ENCODE measurements at places on chromosomes 5 and 9. TPM values are rescaled to one million over a fixed set of nuclear protein-coding genes. Genes with fewer than 3 reads are reported as not detected.

The HK3 gene
- 1.1 TPM for total RNA-seq

The POLE3 gene
- total RNA-seq = 32.5 TPM

The ECSCR gene
- total RNA-seq = 10.7 TPM

The C9 gene
- total RNA-seq = not detected

The FOXD1 gene
- total RNA-seq = 2.2 TPM

The FST gene
- total RNA-seq = 6.1 TPM

The SHISAL2B gene
- total RNA-seq = not detected

The RRAGA gene
- 54.7 TPM for total RNA-seq

The PFN3 gene
- total RNA-seq = not detected

- DNase-seq = no peak
These were observed 193.3 kb upstream of the SNX2 start for GRCh38 chr5:122581629-122582028.

DNA sequence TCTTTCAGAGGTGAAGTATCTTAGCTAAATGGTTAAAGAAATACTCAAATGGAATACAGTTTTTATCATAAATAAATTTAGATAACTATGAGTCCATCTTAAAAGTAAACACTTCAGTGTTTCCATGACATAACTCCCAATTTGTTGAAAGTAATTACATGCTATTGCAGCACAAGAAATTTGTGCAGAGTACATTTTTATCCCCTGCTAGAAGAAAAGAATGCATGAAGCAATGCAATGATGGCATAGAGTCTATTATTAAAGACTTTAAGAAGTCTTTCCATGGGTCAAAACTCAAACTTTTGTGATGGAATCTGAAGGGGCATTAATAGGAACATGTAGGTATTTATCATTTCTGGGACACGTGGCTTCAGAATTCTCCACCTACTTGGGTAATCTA, 106.6 kb upstream of the DPYSL3 start:
- no peak for DNase-seq

DNA sequence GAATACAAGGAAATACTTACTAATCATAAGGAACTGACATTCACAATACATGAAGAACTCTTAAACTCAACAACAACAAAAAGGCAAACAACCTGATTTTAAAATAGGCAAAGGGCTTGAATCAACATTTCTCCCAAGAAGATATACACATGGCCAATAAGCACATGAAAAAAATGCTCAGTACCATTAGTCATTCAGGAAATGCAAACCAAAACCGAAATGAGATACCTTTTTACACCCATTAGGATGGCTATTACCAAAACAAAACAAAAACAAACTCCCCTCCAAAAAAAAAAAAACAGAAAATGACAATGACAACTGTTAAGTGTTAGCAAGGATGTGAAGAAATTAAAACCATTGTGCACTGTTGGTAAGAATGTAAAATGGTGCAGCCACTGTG, 104.1 kb upstream of the ZNF462 start:
- no peak for DNase-seq

- DNase-seq = no peak
These were observed 76.8 kb downstream of the TRIO start for GRCh38 chr5:14219800-14220512.

GRCh38 chr5:77427998-77428397, 64.1 kb downstream of the WDR41 start:
- DNase-seq = no peak

- no peak for DNase-seq
These were observed 411.8 kb downstream of the CDH10 start for GRCh38 chr5:24232929-24233498.

GRCh38 chr9:38228331-38229103, 159.5 kb upstream of the SHB start:
- peak; percentile 26 for DNase-seq

DNA sequence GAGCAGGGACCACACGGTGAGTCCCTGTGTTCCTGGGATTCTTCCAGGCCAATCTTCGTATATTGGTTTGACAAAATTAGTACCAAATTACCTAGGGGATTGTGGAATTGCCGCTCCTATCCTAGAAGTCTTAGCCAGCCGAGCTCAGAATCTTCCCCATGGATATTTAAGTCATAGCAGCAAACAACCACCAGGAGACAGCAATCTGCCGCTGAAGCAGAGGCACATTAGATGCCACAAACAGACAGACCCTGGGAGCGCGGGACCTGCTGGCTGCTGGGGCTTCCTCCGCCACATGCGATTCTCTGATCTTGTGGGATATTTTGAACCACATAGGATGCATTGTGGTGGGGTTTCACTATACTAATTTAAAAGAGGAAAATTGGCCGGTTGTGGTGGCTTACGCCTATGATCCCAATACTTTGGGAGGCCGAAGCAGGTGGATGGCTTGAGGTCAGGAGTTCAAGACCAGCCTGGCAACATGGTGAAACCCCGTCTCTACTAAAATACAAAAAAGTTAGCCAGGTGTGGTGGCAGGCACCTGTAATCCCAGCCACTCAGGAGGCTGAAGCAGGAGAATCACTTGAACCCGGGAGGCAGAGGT, 31.7 kb upstream of the ZBTB43 start:
- DNase-seq = peak; percentile 53

- DNase-seq = no peak
These were observed 2.1 kb upstream of the GPRIN1 start for GRCh38 chr5:176612008-176612407.

GRCh38 chr9:133404454-133405002, 13.3 kb downstream of the REXO4 start:
- DNase-seq = no peak

GRCh38 chr9:38706493-38706892, 13.4 kb downstream of the FAM240B start:
- DNase-seq = no peak

- DNase-seq = no peak
These were observed at the start of gene MINAR2 for GRCh38 chr5:129747572-129748407. Gene MINAR2, plus strand, starts transcription at chr5:129748094. Its CDS starts 97 bp downstream, at chr5:129748191.

GRCh38 chr9:131584858-131585257, 39.5 kb downstream of the PRRT1B start:
- DNase-seq = no peak

GRCh38 chr9:1400983-1401382, 350.8 kb downstream of the DMRT2 start:
- DNase-seq = no peak

GRCh38 chr5:168714046-168714445, 134.9 kb upstream of the PANK3 start:
- peak; percentile 66 for DNase-seq

DNA sequence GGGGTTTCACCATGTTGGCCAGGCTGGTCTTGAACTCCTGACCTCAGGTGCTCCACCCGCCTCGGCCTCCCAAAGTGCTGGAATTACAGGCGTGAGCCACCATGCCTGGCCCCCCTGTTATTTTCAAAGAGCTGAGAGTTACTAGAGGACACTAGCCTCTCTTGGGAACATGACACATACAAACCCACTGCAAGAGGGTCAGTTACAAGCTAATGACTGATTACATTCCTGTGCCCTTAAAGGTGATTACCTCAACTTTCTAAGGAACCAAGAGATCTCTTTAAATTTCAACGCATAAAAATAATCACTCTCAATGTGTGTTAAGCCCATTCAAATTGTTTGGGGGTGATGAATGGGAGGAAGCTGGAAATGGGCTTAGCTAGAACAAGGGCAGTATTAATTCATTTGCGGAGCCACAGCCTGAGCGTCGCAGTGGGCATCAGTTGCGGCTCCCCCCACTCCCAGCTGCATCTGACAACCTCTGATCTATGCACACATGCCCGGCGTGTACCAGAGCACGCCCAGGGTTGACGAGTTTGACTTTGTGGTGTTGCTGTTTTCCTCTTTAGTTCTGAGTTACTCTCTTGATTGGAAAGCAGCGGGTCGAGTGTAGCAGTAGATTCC, 146.9 kb downstream of the GOLPH3 start:
- no peak for DNase-seq

GRCh38 chr5:99589424-99589823, 660.6 kb upstream of the CHD1 start:
- DNase-seq = no peak

DNA sequence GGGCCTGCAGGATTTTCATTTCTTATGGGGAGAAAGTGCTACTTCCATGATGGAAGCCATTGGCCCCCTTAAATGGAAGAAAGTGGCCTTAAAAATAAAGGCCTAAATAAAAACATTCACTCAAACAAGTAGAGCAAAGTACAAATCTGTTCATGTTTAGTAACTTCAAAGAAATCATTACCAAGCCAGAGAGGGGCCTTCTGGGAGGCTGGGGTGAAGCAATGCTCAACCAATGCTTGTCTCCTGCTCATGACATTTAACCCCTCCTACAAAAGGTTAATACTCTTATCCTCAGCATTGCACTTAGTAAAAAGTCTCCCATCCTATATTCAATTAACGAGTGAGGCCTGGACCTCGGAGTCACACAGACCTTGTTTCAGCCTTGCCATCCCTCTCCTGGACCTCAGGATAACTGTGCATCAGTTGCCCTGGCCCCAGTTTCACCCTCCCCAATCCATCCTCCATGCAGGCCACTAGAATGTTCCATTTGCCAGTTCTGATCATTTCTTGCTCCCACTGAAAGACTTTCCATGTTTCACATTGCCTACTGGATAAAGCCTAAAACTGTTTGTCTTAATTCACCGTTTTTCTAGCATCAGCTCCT, 36.9 kb upstream of the ALDH1B1 start:
- DNase-seq = peak; percentile 64

GRCh38 chr5:65366655-65367054, 115.1 kb downstream of the ADAMTS6 start:
- no peak for DNase-seq

DNA sequence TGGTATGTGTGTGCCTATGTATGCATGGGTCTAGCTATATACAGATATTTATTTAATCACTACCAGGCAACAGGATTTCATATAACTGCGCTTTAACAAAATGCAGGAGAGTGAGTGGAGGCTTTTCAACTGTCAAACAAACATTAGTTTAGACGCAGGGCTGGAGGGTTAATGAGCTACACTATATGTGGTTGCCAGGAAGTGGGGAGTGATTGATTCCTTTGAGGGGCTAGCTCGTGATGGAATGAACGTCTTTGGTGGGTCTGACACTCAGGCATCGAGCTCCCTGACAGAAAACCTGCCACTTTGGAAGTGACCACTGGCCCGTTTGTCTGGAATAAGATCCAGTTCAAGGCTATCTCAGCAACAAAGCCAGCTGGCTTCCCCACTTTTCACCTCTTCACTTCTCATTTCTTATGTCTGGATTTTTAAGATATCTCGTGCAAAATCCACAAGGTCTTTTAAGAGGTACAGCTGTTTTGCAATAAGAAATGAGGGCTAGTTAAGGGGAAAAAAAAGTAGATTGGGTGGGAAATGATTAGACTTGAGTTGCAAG, 78.0 kb downstream of the CFAP77 start:
- DNase-seq = no peak

- no peak for DNase-seq
These were observed 39.3 kb downstream of the EPB41L4A start for GRCh38 chr5:112379542-112380325.

DNA sequence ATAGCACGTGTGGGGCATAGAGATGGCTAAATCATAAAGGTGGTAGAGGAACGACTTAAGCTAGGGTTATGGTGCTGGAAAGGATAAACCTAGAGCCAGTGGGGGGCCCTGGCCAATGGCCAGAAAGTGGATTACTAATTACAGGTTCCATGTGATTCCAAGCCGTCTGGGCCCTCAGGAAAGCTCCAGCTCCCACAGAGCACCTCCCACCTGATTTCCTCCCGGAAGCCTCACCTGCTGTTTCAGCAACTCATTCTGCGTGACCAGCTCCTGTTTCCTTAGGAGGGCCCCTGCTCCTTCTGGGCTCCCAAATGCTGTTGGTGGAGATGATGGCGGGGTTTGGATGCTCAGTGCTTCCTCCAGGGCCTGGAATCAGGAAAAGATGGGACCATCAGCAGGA, 16.2 kb downstream of the GPX3 start:
- DNase-seq = no peak

DNA sequence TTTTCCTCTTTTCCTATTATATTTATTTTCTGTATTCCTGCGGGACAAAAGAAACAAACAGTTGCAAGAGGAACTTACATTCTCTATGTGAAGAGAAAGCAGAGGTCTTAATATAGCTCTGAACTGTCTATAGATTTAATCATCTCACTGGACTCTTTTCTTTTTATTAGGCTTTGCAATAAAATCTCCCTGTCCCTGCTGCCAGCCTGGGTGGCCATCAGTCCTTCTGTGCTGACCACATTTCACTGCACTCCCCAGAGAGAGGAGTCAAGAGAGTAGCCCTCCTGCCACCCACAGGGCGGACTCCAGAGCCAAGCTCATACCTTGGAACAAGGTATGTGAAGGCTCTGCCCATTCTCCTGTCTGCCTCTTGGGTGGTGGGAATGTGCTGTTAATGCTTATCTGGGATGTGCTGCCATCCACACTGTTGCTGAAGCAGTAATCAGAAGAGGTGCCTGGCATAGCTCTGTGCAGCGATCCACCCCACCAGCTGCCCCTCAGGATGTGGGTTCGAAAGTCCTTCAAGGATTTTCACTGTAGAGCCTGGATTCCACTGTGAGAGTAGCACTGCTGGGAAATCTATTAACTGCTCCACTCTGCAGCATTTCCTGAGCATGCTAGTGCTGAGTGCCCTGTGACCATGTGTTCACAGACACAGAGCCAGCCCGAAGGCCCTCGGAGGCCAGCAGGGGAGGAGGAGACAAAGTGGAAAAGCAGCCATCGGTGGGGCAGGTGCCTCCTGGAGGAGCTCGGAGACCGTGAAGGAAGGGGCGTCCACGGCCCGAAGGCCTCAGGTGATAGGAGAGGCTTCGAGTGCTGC, 334.6 kb downstream of the MED10 start:
- DNase-seq = no peak

DNA sequence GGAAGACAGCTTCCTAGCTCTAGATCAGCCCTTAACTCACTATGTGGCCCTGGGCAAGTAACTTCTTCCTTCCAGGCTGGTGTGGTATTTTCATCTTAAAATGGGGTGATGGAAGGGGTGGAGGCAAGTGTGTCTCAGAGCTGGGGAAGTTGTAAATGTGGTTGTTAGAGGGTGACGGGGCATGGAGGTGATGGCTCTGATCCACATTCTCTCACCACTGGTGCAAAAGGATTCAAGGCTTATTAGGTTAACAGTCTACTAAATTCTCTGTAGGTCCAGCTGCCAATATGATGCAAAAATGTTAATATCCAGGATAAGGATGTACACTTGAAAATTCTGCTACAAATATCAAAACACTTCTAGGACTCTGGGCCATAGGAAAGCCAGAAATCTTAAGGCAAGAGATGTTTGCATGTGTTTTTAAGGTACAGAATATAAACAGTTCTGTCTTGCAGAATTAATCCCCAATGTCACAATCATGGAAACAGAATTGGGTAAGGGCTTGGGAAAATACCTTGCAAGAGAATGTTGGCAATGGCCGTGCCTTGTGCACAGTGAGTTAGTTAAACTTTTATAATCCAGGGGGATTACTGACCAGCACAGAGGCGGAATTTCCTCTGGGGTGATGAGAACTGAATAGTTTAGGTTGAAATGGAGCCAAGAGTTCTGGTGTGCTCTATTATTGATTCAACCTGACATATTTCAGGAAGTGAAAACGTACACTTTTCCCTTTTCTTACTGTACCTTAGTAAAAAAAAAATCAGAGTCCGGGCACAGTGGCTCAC, 19.8 kb downstream of the TNFSF15 start:
- no peak for DNase-seq

GRCh38 chr5:144121577-144121976, 48.9 kb downstream of the YIPF5 start:
- DNase-seq = no peak
